A172 (cell line): ENCODE measurements at places on chromosomes 5 and 9. TPM values are rescaled to one million over a fixed set of nuclear protein-coding genes. Genes with fewer than 3 reads are reported as not detected.

EPB41L4B gene
- 0.93 and 1.7 TPM in 2 replicates for total RNA-seq

BARHL1 gene
- total RNA-seq, result not detected in 2 replicates

GPX8 gene
- total RNA-seq, result 112 and 132 TPM in 2 replicates

GRCh38 chr9:37988041-37988440 lies 81.0 kb downstream of the SHB start:
- DNase-seq, result no peak

DNA sequence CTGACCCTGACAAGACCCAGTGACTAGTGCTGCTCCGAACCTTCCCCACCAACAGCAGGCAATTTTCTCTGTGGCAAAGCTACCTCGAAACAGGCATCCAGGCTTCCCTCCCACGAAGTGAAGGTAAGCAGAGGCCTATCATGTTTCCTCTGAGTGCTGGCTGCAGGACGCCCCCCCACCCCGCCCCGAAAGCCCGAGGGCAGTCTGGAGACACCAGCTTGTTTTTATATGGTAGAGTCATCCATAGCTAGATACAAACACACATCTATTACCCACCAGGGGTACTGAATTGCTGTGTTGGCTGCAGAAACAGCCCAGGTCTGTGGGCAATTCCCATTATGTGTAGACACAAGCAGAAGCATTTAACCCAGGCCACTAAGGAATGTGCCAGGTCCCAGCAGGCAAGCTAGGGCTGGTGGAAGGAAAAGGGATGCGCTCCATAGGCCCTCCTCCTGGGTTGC lies 40.4 kb downstream of the LIX1 start:
- DNase-seq, result no peak

DNA sequence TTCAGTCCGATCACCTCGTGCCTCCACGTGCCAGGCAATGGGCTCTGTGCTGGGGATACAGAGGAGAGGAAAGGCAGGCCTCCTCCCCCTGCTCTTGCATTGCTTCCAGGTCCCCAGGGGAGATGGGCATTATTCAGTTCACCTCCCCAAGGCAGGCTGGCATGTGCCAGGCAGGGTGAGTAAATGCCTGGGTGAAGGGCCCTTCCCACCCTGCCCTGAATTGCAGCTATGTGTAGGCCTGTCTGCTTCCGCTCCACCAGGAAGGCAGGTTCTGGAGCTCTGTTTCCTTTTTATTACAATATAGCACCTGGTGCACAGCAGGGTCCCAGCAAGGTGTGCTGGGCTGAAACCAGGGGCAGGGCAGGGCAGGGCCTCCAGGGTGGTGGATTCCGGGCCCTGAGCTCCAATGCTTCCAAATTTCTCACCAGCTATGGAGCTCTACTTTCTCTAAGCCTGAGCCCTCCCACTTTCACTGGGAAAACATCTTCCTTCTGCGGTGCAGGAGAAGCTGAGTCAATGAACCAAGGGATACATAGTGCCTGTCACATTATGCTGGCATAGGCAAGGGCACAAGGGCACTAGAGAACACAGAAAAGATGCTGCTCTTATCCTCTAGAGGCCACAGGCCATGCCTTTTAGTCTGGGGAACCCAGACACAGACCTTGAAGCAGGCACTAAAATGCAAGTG lies 42.0 kb downstream of the SHB start:
- no peak for DNase-seq

DNA sequence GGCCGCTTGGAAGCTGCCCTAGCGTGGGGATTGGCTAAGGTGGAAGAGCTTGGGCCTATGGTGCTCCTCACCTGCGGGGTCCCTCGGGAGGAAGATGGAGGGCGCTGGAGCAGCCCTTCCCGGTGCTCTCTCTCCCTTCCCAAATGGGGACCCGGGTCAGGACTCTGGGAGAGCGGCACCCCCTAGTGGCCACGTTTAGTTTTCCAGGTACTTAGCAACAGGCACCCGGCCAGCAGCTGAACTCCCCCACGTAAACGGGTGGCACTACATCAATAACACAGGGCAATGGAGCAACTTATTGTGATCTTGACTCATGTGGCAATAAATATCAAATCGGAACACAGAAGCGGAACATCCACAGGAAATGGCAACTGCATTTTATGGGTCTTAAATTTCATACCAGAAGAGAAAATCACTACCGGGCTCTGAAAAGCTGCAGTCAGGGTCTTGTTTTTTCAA lies 316.6 kb downstream of the AGTPBP1 start:
- peak; percentile 27 for DNase-seq

DNA sequence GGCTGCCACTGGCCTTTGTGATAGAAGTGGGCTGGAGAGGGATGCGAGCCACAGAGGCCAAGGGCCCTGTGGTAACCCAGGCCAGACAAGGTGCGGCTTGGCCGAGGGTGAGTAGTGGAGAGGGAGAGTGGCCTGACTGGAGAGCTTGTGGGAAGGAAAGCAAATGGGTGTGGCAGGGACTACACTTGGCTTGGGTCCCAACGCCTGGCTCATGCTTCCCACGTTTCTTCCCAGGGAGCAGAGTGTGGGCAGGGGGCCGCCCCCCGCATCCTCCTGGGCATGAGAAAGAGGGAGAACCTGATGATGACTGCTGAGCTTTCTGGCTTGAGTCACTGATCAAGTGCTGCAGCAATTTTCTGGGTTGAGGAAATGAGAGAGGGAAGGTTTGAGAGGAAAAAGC lies 95.7 kb downstream of the ANKH start:
- peak; percentile 69 for DNase-seq

DNA sequence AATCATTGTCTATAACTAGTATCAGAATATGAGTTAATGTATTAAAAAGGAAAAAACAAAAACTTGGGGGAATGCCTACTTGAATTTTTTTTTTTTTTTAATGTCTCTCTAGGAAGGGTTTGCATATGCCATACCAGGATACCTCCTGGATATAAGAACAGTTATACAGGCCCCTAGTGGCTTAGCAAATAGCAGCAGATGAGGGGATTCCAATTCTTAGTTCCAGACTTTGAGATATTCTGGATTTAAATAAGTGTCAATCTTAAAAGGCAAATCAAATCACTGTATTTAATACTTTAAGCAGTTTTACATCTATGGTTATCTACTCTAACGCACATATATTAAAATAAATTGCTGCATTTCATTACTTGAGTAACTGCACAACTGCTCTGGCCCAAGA lies 1055.5 kb upstream of the DMAC1 start:
- DNase-seq, result no peak

DNA sequence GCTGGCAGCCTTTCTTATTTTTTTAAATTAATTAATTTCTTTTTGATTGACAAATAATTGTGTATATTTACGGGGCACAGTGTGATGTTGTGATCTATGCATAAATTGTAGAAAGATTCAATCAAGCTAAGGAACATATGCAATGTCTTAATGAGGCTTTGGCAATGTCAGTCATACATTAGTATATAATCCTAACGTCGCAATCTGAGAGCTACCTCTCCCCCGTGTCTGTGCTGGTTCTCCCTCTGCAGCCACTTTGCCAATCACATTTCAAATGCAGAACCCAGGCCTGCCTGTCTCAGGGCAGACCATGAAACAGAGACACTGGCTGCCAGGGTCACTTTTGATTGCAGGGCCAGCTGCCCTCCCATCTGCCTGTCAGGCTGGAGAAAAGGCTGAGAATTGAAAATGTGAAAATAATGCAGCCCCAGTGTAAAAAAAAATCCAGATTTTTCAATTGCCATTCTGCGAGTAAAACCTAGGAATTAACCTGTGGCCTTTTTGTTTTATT lies 56.3 kb downstream of the SLC24A2 start:
- no peak for DNase-seq
